ENCODE measurements at places on chromosomes 7 and 10.

GRCh38 chr7:102214477-102215072 is 72.1 kb upstream of the SH2B2 start:
- DNase-seq, result no peak

- no peak for DNase-seq
These were observed 11.2 kb downstream of the C10orf120 start for GRCh38 chr10:122688293-122688989.

- DNase-seq, result no peak
These were observed 587.5 kb downstream of the GLRX3 start for GRCh38 chr10:130723704-130724103.

DNA sequence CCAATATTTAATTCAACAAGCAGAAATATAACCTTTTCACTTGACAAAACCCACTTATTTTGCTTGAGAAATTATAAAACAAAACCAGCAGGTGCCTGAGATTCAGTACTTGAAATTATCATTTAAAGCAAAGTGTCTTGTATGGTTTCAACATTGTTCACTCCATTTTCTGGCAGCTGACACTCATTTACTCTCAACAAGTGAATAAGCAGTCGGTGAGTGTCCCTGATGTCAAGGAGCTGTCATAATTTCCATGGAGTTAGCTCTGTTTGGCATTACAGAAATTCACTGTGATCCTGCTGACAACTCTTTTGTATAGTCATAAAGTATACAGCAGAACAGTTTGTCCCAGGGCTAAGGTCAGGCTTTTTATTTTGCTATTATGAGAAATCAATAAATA is 490.0 kb downstream of the CNTNAP2 start:
- no peak for DNase-seq

GRCh38 chr10:127315888-127316287 is 119.5 kb upstream of the INSYN2A start:
- no peak for DNase-seq

- DNase-seq, result no peak
These were observed 22.9 kb upstream of the LMOD2 start for GRCh38 chr7:123632808-123633207.

DNA sequence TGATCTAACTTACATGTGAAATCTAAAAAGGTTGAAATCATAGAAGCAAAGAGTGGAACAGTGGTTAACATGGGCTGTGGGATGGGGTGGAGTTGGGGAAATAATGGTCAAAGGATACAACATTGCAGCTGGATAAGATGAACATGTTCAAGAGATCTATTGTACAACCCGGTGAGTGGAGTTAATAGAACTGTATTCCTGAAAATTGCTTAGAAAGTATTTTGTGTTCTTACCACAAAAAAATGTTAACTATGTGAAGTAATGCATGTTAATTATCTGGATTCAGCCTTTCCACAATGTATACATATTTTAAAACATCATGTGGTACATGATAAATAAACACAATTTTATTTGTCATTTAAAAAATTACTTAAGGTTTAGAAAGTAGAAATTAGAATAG is 271.0 kb upstream of the LRRTM3 start:
- peak; percentile 42 for DNase-seq

GRCh38 chr7:44985900-44986217 is 7.0 kb upstream of the MYO1G start:
- DNase-seq, result no peak

GRCh38 chr10:77505431-77506334 is 131.9 kb downstream of the KCNMA1 start:
- DNase-seq, result peak; percentile 90

DNA sequence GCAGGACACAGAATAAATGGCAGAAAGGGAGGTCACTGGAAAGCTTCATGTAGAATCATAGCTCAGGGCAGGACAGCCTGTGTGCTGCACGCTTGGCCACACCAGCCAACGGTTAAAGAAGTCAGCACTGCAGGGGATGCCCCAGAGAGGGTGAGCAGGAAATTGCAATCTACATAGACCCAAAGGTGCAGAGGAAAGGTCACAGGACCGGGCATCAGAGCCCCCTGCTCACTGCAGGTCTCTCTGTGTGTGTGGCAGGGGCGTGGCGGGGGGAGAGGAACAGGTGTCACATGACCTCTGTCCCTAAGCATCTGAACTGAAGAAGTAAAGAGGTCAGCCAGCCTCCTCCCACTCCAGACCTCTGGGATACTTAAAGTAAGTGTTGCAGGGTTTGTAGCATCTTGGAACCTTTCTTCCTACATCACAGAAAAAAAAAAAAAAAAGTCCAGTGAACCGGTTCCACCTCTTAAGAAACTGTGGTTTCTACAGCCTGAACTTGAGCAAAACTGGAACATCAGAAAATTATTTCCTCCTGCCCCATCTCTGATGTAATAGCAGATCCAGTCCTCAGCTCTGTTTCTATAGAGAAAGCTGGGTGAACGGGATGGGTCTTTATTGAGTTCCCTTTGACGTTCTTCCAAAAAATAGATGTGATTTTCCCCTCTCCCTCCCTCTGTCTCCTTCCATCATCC is 64.3 kb downstream of the RGS10 start:
- no peak for DNase-seq

DNA sequence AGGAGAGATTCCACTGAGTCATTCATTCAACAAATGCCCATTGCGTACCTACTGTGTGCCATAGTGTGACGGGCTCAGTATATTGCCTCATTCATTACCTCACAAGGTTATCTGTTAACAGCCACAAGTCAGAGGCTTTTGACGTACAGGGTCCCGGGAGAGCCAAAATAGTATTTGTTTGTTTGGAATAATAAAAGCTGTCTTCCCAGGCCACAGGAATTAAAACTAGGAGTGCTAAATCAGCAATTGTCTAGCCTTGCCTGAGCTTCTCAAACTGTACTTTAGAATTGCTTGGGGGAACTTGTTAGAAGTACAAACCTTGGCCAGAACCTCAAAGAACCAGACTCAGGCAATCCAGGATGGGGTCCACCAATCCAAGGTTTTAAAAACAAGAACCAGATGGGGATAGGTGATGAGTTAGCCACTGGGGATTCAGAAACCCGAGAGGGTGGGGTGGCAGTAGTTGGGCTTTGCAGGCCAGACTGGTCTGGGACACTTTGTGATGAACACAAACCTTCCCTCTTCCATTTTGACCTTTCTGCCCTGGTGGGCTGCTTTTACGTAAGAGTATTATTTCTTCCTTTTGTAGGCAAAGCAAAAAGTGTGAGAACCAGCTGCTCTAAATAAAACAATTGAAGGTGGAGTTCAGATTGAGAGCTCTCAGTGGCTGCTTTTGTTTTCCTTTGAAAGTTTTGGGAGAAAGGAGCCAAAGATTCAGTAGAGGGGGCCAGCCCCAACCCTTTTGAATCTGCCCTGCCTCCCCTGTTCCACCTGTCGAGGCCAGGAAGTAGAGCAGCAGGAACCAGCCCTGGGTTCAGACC is 113.0 kb upstream of the ANLN start:
- DNase-seq, result no peak

- no peak for DNase-seq
These were observed 302.8 kb upstream of the AOAH start for GRCh38 chr7:37027104-37027503.

- DNase-seq, result no peak
These were observed 31.5 kb upstream of the TUBB8 start for GRCh38 chr10:80477-81105.

DNA sequence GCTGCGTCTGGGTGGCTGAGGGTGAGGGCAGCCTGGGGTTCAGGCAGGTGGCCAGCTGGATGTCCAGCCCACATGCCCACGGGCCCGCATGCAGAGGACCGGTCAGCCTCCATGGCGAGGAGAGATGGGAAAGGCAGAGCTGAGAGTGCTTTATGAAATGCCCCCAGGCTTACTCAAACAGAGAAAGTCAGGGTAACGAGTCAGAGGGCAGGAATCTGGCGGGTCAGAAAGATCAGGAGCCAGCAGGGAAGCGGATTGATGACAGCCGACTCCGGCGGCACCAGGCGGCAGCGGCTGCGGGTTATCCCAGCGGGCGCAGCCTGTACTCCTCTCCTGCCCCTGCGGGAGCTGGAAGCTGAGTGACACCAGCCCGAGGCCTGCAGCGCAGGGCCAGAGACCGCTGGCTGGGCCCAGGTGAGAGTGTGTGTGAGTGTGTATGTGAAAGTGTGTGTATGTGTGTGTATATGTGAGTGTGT is 13.4 kb downstream of the SLC13A4 start:
- peak; percentile 51 for DNase-seq

DNA sequence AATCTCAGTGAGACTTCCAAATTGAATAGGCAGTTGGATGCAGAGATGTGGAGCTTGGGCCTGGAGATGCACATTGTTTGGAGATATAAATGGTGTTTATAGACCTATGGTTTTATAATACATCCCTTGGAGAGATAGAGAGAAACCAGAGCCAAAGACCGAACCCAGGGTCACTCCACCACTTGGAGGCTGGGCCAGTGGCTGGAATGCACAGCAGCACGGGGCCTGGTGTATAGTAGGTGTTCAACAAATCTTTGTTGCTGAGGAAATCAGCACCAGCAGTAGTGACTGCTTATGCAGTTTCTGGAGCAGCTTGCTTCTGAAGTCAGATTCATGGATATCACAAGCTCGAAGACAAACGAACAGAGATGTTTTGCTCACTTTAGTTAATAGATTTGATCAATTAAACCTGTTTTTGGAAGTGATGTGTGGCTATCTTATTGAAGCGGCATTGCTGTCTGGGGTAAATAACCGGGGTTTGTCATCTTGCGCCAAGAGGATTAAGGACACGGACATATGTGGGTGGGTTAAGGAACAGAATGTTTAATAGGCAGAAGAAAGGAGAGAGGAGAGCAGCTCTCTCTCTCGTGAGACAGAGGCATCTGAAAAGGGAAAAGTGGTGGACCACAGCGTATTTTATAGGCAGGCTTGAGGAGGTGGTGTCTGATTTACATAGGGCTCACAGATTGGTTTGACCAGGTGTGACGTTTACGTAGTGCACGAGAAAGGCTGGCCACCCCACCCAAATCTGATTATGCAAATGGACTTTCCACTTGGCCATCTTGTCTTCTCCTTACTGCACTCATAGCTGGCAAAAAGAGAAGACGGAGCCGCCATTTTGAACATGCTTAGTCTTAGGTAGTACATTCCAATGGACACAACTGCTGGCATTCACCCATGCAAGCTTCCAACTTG is 11.1 kb downstream of the RBP4 start:
- DNase-seq, result no peak

DNA sequence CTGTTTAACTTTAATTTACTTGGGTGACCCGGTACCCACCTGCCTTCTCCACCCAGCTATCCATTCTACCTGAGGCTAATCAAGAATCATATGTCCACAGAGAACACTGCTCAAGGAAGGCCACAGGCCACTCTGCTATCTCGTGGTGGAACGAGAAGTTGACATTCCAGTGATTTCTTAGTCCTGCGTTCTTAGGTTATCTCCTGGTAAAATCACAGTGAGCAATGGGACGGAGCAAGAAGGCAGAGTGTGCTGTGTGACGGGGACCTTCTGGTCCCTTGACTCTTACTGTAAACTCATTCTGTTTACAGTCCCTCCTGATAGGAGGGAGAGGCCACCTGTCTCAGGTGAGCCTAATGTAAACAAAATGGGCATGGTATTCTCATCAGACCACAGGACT is 256.6 kb downstream of the TNS3 start:
- no peak for DNase-seq

GRCh38 chr10:100318207-100318606 is 11.8 kb downstream of the PKD2L1 start:
- DNase-seq, result no peak

- DNase-seq, result peak; percentile 55
These were observed 10.0 kb downstream of the CAV1 start for GRCh38 chr7:116534790-116535189.

- DNase-seq, result peak; percentile 70
These were observed 95.6 kb downstream of the USP6NL start for GRCh38 chr10:11515596-11516430.

DNA sequence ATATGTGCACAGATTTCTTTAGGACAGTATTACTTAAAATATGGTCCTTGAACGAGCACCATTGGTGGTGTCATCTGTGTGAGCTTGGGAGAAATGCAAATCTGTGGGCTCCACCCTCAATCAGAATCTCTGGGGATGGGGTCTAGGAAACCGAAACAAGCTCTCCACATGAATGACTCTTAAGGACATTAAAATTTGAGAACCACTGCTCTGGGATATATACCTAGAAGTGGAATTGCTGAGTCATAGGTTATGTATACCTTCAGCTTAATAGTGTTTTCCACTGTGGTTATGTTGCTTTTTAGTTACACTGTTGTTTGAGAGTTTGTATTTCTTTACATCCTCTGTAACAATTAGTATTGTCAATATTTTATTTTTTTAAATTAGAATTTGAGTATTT is 24.0 kb downstream of the ZNRF2 start:
- DNase-seq, result peak; percentile 16

DNA sequence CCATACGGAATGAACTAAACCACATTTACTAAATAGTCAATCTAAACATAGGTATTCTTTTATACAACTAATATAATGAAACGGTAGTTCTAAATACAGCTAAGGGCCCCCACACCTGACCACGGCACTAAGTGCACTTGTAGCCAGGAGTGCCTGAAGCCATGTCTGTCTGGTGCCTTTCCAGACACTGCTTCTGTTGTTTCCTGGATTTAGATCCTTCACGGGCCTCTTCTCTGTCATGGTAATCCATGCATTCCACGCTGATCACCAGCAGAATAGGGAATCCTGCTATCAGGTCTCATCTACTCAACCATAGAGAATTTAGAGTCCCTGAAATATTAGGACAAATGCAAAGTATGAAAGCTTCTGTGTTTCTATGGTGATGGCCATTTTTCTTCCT is 37.8 kb downstream of the OSBPL3 start:
- no peak for DNase-seq

DNA sequence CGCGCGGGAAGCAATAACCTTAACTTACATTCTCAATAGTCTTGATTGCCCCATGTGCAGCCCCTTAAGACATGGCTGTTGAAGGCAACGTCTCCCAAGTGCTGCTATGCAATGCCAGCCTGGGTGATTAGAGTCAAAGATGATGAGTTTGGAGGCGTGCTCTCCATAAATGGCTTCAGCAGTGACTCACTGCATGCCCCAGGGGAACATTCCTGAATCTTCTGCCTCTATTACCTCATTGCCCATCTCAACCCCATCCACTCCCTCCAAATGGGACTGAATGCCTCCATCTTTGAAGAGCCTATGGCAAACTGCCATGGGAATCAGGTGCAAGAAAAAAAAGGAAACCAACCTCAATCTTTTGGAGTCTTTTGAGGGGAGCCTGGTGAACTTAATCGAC is 282.8 kb downstream of the SNX10 start:
- no peak for DNase-seq

- DNase-seq, result peak; percentile 44
These were observed 119.8 kb downstream of the CACNA2D1 start for GRCh38 chr7:82323806-82324205.

- DNase-seq, result no peak
These were observed 225.5 kb downstream of the DOCK4 start for GRCh38 chr7:111980725-111981124.

All from iris pigment epithelial cell (primary cell).